ENCODE measurements at places on chromosomes 3 and 15. TPM values are rescaled to one million over a fixed set of nuclear protein-coding genes. Genes with fewer than 3 reads are reported as not detected.
A peak's percentile ranks its signal among the peaks of the same experiment; 100 is the strongest.

- DNase-seq: no peak
These were observed 11.3 kb downstream of the LYSMD4 start for GRCh38 chr15:99721896-99722295.

GRCh38 chr15:92383519-92384324, 10.0 kb upstream of the ST8SIA2 start:
- no peak for DNase-seq

- DNase-seq: no peak
These were observed 37.1 kb downstream of the P3H2 start for GRCh38 chr3:190083635-190084034.

- DNase-seq: no peak
These were observed 6.5 kb upstream of the TM4SF19 start for GRCh38 chr3:196344663-196345062.

GRCh38 chr3:182967218-182968204, 12.8 kb downstream of the DCUN1D1 start:
- DNase-seq: no peak

- no peak for DNase-seq
These were observed 66.9 kb upstream of the CSPG5 start for GRCh38 chr3:47645551-47645950.

GRCh38 chr15:77632534-77633133, at the start of gene LINGO1:
Gene LINGO1 (minus strand): TSS chr15:77632912. CDS start chr15:77632315, 597 bp downstream.
- no peak for DNase-seq

GRCh38 chr3:79203144-79203519, 564.7 kb downstream of the ROBO1 start:
- no peak for DNase-seq

DNA sequence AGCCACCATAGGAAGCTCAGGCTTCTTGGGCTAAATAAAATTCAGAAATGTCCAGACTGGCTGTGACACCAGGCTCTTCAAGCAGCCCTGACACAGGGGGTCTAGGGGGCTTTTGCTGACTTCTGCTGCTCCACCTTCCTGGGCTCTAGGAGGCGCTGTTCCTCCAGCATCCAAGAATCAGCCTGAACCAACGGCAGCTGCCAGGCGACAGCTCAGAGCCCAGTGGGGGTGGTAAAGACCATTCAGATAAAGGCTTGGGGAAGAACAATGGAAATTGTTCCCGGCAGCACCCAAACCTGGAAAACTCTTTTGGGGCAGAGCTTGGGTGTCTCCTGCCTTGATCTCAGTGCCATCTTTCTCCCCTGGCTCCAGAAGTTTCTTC, 21.6 kb upstream of the PSTPIP1 start:
- DNase-seq: no peak

GRCh38 chr3:138465925-138466324, 31.5 kb downstream of the ESYT3 start:
- DNase-seq: no peak

- DNase-seq: peak; percentile 46
These were observed 144.0 kb downstream of the GREM1 start for GRCh38 chr15:32861761-32862160.

- DNase-seq: no peak
These were observed 14.2 kb downstream of the BAHD1 start for GRCh38 chr15:40454904-40455391.

DNA sequence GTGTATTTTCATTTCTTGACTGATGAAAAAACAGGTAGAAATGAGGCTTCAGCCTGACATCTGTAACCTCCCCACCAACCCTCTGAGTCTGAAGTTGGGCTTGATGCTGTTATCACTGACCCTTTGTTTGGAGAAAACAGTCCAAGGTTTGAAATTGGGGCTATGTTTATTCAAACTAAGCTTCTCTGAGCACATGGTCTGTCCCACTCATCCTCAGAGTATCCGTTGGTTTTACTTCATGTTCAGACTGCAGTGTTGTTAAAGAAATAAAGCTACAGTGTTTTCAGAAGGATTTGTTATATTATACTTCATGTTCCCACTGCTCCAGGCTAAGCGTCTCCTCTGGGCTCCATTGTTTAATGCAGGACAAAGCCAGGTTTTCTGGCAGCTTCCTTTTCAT, 6.0 kb downstream of the MAPKBP1 start:
- no peak for DNase-seq

- DNase-seq: no peak
These were observed 27.4 kb downstream of the SMAD6 start for GRCh38 chr15:66729331-66729951.

DNA sequence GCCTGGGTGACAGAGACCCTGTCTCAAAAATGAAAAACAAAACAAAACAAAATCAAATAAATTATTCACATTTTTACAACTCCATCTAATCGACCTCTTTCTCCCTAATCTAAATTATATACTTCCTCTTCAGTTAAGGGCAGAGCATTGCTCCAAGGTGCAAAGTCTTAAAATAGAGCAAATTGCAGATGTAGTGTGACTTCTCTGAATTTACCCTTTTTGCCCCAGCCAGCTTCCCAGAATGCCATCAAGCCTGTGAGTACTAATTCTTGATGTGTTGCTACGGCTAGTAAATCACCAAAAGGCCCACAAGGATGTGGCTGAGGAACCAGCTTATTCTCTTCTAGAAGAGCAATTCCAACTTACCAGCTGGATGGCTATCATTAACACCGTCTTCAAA, 53.4 kb upstream of the PPIB start:
- DNase-seq: no peak

DNA sequence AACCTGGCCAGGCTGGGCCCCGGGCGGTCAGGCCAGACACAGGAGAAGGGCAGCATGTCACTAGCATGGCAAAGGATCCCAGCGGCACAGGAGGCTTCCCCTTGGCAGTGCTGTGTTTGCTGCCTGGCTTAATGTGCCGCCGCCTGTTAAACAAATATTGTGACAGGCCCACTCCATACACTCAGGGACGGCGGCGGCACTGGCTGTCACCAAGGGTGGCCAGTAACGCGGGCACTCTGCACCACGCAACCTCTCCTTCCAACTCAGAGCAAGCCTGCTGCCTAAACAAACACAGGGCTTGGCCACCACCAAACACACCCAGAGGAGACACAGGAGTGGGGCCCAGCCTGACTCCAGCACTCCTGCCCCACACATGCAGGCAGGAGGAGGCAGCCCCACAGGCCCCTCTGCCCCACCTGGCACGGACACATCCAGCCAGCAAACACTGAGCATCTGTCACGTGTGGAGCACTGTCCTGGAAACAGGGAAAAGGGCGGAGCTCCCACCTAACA, 48.0 kb downstream of the TPRA1 start:
- no peak for DNase-seq

- DNase-seq: no peak
These were observed 96.5 kb upstream of the RAD18 start for GRCh38 chr3:9059489-9060400.

GRCh38 chr3:102571006-102571405, 136.2 kb downstream of the ZPLD1 start:
- no peak for DNase-seq

GRCh38 chr3:129315223-129315997, 36.7 kb downstream of the HMCES start:
- DNase-seq: no peak

GRCh38 chr3:190706582-190706981, 155.9 kb downstream of the GMNC start:
- no peak for DNase-seq

- no peak for DNase-seq
These were observed 17.1 kb upstream of the IGDCC3 start for GRCh38 chr15:65394936-65395335.

DNA sequence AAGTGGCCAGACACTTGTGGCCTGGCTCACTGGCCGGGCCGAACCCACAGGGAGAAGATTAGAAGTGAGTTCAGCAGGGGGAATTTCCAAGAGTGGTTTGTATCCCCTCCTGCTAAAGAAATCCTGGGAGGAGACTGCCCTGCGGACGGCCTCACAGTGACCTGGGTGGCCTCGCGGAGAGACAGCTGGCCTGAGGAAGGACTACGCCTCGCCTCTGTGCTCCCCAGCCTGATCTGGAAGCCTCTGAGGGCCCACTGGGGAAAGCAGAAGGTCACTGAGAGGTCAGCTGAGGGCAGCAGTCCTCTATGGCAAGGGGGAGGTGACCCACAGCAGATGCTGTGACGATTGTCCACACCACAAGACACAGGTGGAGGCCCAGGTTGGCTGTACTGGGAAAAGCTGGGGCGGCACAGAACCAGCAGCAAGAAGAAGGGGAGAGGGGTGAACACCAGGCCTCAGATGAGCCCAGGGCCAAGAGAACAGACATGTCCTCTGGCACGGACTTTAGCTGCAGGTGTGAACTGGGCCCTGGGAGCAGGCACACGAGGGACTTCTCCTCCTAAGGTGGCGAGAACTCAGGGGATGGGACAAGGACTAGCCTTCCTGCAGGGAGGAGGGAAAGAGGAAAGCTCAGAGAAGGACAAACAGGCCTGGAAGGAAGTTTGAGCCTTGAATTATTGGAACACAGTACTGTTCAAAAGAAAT, 37.2 kb upstream of the DLG1 start:
- DNase-seq: no peak

- peak; percentile 50 for DNase-seq
These were observed 20.3 kb upstream of the CSPG4 start for GRCh38 chr15:75732809-75733451.

DNA sequence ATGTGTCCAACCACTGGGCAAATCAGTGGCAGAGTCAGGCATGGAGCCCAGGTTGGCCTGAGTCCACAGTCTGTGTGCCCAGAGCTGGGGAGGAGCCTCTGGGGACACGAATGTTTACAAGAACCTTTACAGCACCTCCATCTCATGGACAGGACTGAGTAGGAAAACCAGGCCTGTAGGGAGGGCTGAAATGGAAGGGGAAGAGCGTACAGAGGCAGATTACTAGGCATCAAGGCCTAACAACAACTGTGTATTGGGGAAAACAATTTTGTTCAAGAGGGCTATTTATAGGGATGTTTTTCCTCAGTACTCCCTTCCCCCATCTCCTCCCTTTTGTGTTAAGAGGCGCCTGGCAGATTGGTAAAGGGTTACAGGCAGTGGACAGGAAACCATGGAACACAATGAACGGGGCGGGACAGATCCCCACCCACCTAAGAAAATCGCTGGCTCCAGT, 15.1 kb upstream of the ARHGAP31 start:
- DNase-seq: peak; percentile 83

DNA sequence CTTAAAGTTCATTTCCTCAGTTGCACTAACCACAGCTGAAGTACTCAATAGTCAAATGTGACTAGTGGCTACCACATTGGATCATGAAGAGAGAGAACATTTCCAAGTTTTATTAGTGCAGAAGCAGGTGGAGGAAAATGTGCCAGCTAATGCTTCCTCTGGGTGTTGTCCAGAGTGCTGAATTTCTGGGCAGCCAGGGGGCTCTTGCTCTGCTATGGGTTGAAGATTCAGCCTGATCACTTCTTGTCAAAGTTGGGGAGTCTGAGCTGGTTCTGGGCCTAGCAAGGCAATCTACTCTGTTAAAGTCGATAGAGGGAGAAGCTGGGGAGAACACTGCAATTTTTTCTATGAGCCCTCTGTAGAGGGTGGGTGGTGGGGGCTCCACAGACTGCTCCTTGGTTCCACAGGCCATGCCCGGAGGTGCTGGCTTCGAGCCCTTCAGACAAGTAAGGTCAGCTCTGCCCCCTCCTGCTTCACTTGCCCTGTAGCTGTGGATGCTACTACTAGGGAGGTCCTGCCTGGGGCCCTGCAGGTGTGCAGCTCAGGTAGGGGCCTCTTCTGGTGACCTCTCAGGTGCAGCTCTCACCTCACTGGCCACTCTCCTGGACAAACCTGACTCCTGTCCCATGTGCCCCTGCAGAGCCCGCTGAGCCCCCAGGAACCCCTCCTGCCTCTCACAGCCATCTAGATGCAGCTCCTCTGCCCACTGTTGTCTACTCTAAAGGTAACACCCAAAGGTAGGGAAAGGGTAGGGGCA, 8.2 kb downstream of the ALG3 start:
- no peak for DNase-seq

DNA sequence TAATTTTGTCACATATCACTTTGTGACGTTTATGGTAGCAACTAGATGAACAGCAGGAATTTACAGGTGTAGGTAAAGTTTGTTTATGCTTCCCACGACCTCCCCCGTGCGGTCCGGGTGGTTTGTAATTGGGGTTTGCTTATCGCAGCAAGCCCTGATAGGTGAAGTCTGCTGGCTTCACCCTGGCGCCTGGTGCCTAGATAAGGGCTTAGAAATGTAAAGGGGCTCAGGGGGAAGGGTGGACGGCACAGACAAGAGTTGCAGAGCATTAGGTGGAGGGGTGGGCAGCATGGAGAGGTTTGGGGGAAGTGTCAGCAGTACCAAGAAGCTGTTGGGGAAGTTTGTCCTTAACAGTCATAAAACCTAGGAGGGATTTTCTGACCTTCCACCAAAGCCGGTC, 108.1 kb upstream of the RNF7 start:
- DNase-seq: no peak

DNA sequence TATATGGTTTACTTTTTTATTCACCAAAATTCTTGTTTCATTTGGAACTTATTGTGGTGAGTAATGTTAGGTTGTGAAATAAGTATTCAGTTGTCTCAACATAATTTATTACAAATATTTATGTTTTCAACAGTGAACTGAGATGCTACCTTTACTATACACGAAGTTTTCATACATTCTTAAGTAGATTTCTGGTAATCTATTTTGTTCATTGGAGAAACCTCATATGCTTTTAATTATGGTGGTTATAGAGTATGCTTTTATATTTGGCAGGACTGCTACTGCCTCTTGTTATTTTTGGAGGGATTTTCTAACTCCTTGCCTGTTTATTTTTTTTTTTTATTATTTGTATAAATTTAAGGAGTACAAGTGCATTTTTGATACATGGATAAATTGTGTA, 253.1 kb downstream of the NLGN1 start:
- DNase-seq: no peak

Gene IL20RB
- total RNA-seq: 61.5 TPM

Gene PRR20G
- total RNA-seq: not detected

Gene LRRIQ4
- total RNA-seq: not detected

Gene SACM1L
- 23.0 TPM for total RNA-seq

Gene PLAAT1
- total RNA-seq: 11.6 TPM

Gene FILIP1L
- total RNA-seq: 37.8 TPM

Gene WDR72
- 11.5 TPM for total RNA-seq

Data from H4 (cell line).